AML-193 (cell line): ENCODE measurements at places on chromosomes 5 and 9.
A peak's percentile ranks its signal among the peaks of the same experiment; 100 is the strongest.

DNA sequence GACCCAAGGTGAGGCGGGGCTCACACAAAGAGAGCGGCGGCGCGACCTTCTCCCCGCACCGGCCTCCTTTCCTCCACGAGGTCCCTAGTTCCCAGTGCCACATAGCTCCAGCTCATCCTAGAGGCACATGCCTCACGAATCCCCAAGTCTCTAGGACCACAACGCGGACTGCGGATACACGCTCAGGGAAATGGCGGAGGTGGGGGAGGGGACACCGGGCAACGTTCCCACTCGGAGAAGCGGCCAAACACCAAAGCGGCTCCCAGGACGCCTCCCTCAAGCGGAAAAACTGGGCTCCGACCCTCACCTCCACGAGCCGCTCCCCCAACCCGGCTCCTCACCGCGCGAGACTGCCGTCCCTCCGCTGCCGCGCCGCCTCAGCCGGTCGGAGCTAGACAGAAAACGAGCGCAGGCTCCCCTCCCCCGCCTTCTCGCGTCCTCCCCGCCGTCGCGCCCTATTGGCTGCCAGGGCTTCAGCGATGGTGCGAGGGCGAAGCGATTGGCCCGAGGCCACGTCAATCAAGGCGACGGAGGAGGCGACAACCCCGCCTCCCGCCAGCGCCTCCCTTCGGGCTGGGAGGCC is at the start of gene HNRNPK:
Gene HNRNPK (minus strand): TSS at position 404 of the 583 bp plus-strand sequence. CDS start 1,963 bp downstream, outside the sequence.
- DNase-seq = peak; percentile 91

DNA sequence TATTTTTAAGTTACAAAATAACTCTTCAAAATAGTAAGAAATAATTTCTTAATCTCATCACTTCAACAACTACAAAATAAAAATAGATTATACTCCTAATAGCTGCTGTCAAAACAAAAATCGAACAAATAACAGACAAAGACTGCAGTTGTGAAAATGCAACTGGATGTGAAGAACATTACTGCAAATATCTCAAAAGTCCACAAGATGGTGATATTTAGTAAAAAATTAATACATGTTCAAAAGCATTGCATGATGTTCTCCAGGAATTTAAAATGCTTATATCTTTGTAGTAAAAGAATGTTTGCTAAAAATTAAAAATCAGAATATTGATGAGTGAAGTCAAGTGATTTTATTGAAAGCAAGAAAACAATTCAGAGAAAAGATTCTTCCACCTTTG is 66.2 kb downstream of the MPDZ start:
- DNase-seq = peak; percentile 3

- DNase-seq = no peak
These were observed 20.9 kb upstream of the ZSWIM6 start for GRCh38 chr5:61311056-61311610.

DNA sequence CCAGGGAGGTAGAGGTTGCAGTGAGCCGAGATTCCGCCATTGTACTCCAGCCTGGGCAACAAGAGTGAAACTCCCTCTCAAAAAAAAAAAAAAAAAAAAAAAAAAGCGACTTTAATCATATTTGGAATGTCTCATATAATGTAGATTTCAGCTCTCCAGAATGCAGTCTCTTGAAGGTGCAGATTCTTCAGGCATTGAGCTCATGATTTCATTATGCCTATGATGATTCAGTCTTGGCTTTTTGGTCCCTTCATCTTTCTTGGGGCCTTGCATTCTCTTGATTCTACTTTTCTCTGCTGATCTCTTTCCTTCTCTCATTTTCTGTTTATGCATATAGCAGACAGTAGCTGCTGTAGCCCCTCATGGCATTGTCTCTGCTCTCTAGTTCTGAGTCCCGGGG is 22.9 kb downstream of the KDM4C start:
- DNase-seq = no peak

- DNase-seq = no peak
These were observed 63.5 kb upstream of the SLC2A8 start for GRCh38 chr9:127333221-127334064.

DNA sequence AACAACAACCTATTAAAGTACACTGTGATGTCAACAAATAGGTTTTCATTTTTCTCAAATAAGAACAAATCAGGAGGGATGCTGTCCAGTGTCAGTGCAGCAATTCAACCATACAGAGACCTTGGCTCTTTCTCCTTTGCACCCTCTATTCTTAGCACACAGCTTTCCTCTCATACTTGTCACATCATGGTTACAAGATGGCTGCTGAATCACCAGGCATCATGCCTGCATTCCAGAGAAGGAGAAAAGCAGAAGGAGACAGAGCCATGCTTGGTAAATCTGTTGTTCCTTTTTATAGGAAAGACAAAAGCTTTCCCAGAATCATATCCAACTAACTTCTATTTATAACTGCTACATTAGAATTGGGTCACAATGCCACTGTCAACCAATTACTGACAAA is 124.7 kb upstream of the VLDLR start:
- DNase-seq = no peak

DNA sequence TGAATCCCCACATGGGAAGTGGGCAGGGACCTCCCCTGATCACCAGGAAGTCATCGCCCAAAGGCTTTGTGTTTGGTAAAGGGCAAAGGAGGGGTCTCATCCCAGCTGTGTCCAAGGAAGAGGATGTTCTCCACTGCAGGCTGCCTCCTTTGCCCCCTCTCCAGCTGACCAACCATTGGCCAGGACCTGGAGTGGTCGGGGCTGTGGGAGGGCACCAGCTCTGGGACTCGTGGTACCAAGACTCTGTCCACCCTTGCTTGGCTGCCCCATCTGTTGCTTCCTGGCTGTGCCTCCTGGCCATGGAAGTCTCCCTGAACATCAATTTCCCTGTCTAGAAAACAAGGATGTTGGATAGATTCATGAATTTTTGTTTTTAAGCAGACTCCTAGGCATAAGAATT is 34.1 kb downstream of the COL15A1 start:
- no peak for DNase-seq

GRCh38 chr5:36253575-36253974 is 11.8 kb upstream of the NADK2 start:
- DNase-seq = no peak

- no peak for DNase-seq
These were observed 618.4 kb upstream of the RIOK2 start for GRCh38 chr5:97801461-97801860.

DNA sequence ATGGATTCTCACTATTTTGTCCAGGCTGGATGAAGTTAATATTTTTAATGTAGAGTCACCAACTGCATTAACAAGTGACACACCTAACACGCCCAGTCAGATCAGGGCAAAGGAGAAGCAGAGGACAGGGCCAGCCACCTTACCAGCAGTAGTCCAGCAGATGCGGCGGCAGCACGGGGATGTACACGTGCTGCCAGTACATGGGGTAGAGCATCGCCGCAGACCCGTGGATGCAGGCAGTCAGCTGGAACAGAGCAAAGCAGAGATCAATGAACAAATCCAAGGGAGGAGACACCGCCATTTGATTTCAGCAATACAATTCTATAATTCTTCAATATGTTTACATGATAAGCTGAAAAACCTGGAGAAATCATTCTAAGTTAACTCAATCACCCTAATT is 274.2 kb downstream of the CRB2 start:
- no peak for DNase-seq

DNA sequence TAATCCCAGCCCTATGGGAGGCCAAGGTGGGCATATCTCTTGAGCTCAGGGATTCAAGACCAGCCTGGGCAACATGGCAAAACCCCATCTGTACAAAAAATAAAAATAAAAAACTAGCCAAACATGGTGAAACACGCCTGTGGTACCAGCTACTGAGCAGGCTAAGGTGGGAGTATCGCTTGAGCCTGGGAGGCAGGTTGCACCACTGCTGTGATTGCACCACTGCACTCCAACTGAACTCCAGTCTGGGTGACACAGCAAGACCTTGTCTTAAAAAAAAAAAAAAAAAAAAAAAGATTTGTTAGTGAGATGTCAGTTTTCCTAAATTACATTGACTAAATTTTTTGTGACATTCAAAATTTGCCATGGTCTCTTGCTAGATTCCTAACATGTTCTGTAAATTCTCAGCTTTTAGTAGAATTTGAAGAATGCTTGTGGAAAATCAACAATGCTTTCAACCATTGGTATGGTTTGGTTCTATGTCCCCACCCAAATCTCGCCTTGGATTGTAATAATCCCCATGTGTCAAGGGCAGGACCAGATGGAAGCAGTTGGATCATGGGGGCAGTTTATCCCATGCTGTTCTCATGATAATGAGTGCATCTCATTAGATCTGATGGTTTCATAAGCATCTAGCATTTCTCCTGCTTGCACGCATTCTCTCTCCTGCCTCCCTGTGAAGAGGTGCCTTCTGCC is 236.1 kb downstream of the ARRDC3 start:
- DNase-seq = no peak

GRCh38 chr5:58466939-58467338 is 7.1 kb upstream of the PLK2 start:
- peak; percentile 51 for DNase-seq

- no peak for DNase-seq
These were observed 477.1 kb downstream of the PDE4D start for GRCh38 chr5:59416451-59416850.

- no peak for DNase-seq
These were observed 10.2 kb downstream of the ABL1 start for GRCh38 chr9:130845254-130845653.

DNA sequence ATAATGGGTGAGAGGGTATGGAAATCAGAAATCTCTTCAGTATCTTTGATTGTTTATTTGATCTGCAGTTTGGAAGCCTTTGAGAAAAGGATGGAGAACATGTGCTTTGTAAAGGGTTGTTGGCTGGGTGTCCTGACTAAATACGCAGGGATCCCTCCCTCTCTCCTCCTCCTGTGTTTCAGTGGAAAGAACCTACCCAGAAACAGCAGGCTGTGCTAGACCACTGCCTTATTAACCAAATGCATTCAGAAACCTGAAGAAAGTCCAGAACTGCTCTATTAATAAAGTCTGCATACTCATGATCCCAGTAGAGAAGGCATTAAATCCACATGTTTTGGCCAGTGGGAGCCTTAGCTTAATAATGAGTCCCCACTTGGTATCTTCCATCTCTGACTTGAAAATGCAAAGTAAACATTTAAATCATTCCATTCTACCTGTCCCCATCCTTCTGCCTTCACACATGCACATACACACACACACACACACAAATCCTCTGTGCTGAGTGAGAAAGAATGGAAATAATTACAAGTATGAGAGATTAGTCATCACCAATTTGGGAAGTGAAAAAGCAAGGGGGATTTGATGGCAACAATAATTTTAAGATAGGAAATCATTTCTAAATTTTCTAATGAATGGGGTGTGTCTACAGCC is 10.0 kb upstream of the LECT2 start:
- DNase-seq = no peak

DNA sequence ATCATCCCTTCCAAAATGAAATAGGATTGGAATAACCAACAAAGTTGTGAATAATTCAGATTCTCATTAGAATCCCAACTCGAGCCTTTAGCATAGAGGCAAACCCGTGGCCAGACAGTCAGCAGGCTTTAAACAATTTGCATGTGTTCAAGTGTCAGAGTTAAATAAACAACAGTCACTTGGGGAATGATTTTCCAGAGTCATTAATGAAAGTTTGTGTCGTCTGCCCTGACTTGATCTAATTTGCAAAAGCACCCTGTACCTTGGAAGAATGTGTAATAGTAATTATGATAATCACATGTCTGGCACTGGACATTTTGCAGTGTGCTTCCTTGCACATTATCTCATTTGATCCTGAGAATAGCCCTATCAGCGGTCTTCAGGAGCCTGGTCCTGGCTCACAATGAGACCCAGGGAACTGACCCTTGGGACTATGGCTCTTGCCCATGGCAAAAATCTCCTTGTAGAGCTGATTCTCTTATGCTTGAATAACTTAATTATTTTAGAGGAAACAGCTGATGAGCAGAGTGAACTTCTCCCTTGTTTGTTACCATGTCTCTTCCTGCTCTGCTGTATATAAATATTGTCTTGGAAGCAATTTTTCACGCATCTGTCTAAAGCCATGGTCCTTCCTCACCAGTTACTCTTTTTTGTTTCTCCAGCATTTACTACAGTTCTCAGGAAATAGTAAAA is 272.7 kb downstream of the NR3C1 start:
- DNase-seq = no peak

DNA sequence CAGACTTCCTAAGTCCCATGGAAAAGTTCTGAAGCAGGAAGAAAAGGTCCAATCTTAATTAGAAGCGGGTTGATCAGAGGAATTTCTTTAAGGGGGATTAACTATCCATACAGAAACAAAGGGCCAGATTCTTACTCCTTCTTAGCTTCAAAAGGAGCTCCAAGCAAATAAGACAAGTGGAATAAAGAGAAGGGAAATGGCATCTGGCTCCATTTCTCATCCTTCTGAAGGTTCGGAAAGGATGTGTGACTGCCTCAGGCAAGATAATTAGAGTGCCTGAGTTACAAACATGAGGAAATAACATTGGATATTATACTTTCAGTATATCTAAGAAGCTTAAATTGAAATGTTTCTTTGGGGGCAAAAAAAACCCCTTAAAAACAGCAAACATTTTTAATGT is 88.1 kb upstream of the ADAMTS19 start:
- DNase-seq = no peak

- no peak for DNase-seq
These were observed 42.7 kb downstream of the TENT4A start for GRCh38 chr5:6755941-6756340.
